SJSA1 (cell line): ENCODE measurements at places on chromosomes 5 and 9. TPM values are rescaled to one million over a fixed set of nuclear protein-coding genes. Genes with fewer than 3 reads are reported as not detected.

DOK3 gene
- 1.8 and 4.2 TPM in 2 replicates for total RNA-seq

RNF183 gene
- not detected in 2 replicates for total RNA-seq

NNT gene
- 97.4 and 108 TPM in 2 replicates for total RNA-seq

IGIP gene
- 4.7 and 5.5 TPM in 2 replicates for total RNA-seq

PTPN3 gene
- total RNA-seq = 4.8 and 11.7 TPM in 2 replicates

SAP30L gene
- 24.5 and 36.7 TPM in 2 replicates for total RNA-seq

ANKRD31 gene
- total RNA-seq = not detected in 2 replicates

DOCK8 gene
- not detected in 2 replicates for total RNA-seq

LRRC19 gene
- total RNA-seq = not detected in 2 replicates

TMEM252 gene
- total RNA-seq = not detected in 2 replicates

EIF4E1B gene
- not detected in 2 replicates for total RNA-seq

MEIKIN gene
- total RNA-seq = not detected in 2 replicates

SMIM33 gene
- total RNA-seq = not detected in 2 replicates

CDX1 gene
- 0.19 and 1.8 TPM in 2 replicates for total RNA-seq

SLC24A2 gene
- total RNA-seq = not detected in 2 replicates

TRIM52 gene
- total RNA-seq = 2.4 and 5.2 TPM in 2 replicates

AK8 gene
- 0.13 TPM in 1 of 2 replicates, not detected in the other for total RNA-seq

WWC1 gene
- total RNA-seq = 13.2 and 21.3 TPM in 2 replicates

SIT1 gene
- not detected in 2 replicates for total RNA-seq

PPP6C gene
- 29.0 and 43.5 TPM in 2 replicates for total RNA-seq

CENPP gene
- 9.6 and 11.0 TPM in 2 replicates for total RNA-seq

SOWAHA gene
- not detected in 2 replicates for total RNA-seq

TIGD6 gene
- total RNA-seq = 5.3 and 10.0 TPM in 2 replicates

ITK gene
- not detected in 2 replicates for total RNA-seq

ADAMTS13 gene
- 0.24 and 0.88 TPM in 2 replicates for total RNA-seq

CKMT2 gene
- total RNA-seq = not detected in 2 replicates

MXD3 gene
- 121 and 296 TPM in 2 replicates for total RNA-seq

RAB24 gene
- 37.6 and 56.2 TPM in 2 replicates for total RNA-seq

GRAMD2B gene
- total RNA-seq = 25.5 and 33.6 TPM in 2 replicates

RNF130 gene
- 0.61 TPM in 1 of 2 replicates, not detected in the other for total RNA-seq

PRLR gene
- 0.05 TPM in 1 of 2 replicates, not detected in the other for total RNA-seq

CDHR2 gene
- not detected in 2 replicates for total RNA-seq

PCDHA12 gene
- total RNA-seq = not detected in 2 replicates
